ENCODE measurements at places on chromosomes 1 and 21. TPM values are rescaled to one million over a fixed set of nuclear protein-coding genes. Genes with fewer than 3 reads are reported as not detected.

OLFML3 gene
- polyA plus RNA-seq, result 28.3 TPM

WDR4 gene
- 26.5 TPM for polyA plus RNA-seq

MYOG gene
- not detected for polyA plus RNA-seq

HSF2BP gene
- 1.1 TPM for polyA plus RNA-seq

GSTM3 gene
- polyA plus RNA-seq, result 84.9 TPM

SAMD13 gene
- polyA plus RNA-seq, result 1.3 TPM

B3GALT2 gene
- 0.37 TPM for polyA plus RNA-seq

MORN1 gene
- polyA plus RNA-seq, result 13.7 TPM

CYP4A22 gene
- polyA plus RNA-seq, result not detected

KIF26B gene
- polyA plus RNA-seq, result 2.6 TPM

ARMH1 gene
- 6.6 TPM for polyA plus RNA-seq

MTR gene
- 7.3 TPM for polyA plus RNA-seq
